ENCODE measurements at places on chromosomes 5 and 9. TPM values are rescaled to one million over a fixed set of nuclear protein-coding genes. Genes with fewer than 3 reads are reported as not detected.

GRCh38 chr5:157020002-157020401 lies 38.9 kb downstream of the HAVCR1 start:
- no peaks in the 10 kb centered on the region for H3K4me1 ChIP-seq
- H3K4me3 ChIP-seq, result no peak overlapping the region
- no peaks in the 10 kb centered on the region for H3K27me3 ChIP-seq
- H3K27ac ChIP-seq, result no peak overlapping the region
- no peak for DNase-seq
- H3K36me3 ChIP-seq, result no peaks in the 10 kb centered on the region

- H3K27ac ChIP-seq, result no peak overlapping the region
- no peak for DNase-seq
- H3K36me3 ChIP-seq, result no peaks in the 10 kb centered on the region
- no peaks in the 10 kb centered on the region for H3K4me1 ChIP-seq
- no peak overlapping the region for H3K4me3 ChIP-seq
Observed at GRCh38 chr5:22835686-22836085, 17.5 kb downstream of the CDH12 start.

DNA sequence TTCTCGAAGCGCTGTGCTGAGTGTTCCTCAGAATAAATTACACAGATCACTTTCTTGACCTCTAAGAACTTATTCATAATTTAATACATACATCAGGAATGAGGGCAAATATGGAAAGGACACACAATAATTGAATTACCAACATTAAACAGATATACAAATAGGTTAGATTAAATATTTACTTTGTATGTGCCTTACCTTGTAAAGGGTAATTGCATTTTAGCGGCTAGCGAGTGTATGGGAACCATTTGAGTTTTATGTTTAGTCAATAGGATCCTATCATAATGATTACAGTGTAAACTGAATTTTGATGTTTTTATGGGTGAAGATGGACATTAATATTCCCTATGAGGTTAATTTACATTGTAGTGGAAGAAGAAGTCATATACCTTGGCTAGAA lies 1187.1 kb upstream of the WWC1 start:
- no peak for DNase-seq
- no peaks in the 10 kb centered on the region for H3K27me3 ChIP-seq

DNA sequence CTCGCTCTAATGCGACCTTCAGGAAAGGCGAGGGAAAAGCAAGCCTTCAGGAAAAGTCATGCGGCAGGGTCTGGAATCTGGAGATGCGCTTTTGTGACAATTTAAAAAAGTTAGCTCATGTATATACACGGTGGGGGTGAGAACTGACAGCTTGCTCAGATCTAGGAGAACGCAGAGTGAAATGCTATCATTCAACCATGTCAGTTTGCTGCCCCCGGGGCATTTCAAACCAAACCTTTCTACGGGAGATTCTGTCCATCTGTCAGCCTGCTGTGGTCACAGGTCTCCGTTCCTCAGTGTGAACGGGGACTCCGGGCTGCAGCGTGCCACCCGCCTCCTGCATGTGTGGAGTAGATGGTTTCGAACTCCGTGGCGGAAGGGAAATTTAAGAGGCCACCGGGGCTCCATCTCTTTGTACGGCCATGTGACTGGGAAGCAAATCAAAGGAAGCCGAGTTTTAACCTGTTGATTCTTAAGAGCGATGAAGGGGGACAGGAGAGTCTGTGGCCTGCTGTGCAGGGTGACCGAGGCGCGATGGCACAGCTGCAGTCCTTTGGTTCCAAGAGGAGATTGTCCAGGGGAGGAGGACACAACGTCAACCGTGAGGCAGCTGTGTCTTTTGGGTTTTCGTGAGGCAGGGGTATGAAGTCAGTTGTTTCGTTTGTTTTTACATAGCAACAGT lies 45.9 kb downstream of the OTULIN start:
- H3K27ac ChIP-seq, result no peak overlapping the region
- no peak overlapping the region for H3K4me3 ChIP-seq
- H3K27me3 ChIP-seq, result no peaks in the 10 kb centered on the region
- peaks cover 13% of the 10 kb centered on the region for H3K4me1 ChIP-seq
- DNase-seq, result no peak

Gene FOCAD
- total RNA-seq, result 66.9 TPM

DNA sequence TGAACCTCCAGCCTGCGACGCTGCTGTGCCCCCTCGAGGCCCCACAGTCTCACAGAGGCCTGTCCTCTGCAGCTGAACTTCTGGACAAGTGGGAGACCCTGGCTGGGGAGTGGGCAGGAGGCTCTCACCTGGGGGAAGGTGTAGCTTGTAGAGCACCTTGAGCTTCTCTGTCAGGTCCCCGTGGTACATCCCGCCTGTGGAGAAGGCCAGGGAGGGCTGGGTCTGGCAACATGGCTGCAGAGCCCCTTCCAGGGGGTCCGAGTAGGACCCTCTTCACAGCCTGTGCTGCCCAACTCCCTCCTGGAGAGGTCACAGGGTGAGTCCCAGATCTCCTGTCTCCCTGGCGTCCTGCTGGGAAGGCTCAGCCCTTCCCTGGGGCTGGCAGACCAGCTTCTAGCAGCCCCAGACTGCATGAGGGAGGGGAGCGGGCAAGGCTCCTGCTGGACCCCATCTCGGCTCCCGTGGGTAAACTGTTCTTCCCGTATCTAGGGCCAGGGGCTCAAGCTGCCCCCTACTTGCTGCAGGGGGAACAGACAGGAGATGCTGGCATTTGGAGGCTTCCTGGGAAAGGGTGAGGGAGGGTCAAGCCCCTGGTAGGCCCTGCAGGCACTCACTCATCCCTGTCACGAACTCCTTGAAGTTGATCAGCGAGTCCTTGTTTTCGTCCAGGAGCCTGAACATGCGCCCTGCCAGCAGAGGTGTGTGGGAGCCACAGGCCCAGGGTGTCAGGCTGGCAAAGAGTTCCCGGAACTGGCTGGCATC lies 11.2 kb upstream of the MRNIP start:
- peaks cover 2% of the 10 kb centered on the region for H3K36me3 ChIP-seq
- no peaks in the 10 kb centered on the region for H3K27me3 ChIP-seq
- DNase-seq, result no peak
- no peak overlapping the region for H3K4me3 ChIP-seq
- no peak overlapping the region for H3K27ac ChIP-seq
- no peaks in the 10 kb centered on the region for H3K4me1 ChIP-seq
